ENCODE measurements at places on chromosomes 3 and 15.
A peak's percentile ranks its signal among the peaks of the same experiment; 100 is the strongest.

DNA sequence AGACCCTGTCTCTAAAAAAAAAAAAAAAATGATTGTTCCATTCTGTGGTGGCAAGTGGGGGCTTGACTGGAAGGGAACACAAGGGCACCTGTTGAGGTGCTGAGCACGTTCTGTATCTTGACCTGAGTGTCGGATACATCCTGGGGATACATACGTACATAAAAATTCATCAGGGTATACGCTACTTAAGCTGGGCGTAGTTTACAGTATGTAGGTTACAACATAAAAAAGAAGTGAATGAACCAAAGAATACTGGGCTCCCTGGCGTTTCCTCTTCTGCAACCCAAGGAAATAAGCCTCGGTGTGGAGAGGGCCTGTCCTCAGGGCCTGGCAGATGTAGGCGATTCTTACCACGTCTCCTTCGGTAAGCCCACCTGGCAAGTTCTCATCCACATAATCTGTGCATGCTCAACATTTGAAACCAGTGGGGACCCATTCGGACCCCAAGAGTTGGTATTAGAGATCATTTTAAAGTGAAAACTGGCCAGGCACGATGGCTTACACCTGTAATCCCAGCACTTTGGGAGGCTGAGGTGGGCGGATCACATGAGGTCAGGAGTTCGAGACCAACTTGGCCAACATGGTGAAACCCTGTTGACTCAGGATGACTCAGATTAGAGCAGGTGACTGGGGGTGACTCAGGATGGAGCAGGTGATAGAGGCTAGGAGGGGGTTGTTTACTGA lies 5.1 kb upstream of the MUC20 start:
- DNase-seq, result no peak

GRCh38 chr3:104687362-104687761 lies 679.3 kb upstream of the ALCAM start:
- DNase-seq, result no peak

DNA sequence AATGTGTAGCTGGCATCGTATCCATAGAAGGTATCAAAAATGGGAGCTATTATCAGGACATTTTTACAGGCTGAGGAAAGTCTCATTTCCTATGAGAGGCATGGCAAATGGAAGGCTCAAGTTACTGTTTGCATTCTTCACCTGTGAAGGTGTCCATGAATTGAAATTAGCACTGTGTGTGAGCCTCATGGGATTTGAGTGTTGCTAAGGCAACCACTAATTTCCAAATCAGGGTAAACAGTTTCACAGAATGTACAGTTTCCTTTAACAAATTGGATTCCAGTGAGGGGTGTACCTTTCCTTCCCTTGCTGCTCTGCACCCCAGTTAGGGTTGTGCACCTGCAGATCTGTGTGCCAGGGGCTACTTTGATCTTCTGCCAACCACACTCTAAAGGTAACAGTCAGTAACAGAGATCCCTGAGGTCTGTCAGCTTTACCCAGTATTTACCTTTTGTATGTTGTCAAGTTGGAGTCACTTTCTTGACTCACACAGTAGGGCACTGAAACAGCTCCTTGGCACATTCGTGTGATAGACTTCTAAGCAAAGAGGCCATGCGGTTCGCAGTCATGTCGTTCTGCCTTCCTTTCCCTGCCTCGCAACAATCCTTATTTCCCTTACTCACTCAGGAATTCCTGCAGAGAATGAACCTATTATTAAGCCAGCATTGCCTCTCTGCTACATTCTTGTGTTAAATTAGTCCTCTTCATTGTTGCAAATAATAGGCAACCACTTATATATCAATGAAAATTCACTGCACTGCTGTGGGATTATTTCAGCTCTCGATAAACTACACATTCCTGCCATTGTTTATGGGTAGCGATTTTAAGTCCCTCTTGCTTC lies 129.8 kb upstream of the GBE1 start:
- no peak for DNase-seq

- DNase-seq, result no peak
Measured at GRCh38 chr3:150259526-150260397, 148.3 kb upstream of the TSC22D2 start.

DNA sequence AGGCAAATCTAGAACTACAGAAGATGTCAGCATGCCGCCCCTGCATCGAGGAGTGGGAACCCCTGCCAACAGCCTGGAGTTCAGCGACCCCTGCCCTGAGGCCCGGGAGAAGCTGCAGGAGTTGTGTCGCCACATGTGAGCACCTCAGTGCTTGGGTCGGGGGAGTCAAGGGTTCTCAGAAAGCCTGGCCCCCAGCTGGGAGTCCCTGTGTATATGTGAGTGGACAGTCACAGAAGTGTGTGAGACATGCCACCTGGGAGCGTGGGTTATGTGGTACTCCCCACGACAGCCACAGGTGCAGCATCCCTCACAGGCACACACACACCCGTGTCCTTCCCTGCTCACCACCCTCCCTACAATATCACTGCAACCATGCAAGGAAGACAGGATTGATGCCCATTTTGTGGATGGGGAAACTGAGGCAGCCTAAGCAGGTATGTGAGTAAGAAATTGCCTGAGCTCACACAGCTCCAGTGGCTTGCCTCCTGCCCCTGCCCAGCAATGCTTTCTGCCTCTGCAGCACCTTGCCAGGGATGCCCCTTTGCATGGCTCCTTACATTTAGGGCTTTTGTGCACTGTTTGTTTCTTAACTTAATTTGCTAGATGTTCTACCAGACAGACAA lies 28.3 kb downstream of the C3orf20 start:
- DNase-seq, result no peak

GRCh38 chr15:69161079-69161877 lies 843 bp downstream of the GLCE start:
- DNase-seq, result peak; percentile 45

- DNase-seq, result peak; percentile 27
Measured at GRCh38 chr3:52216585-52217408, 8.6 kb downstream of the TLR9 start.

DNA sequence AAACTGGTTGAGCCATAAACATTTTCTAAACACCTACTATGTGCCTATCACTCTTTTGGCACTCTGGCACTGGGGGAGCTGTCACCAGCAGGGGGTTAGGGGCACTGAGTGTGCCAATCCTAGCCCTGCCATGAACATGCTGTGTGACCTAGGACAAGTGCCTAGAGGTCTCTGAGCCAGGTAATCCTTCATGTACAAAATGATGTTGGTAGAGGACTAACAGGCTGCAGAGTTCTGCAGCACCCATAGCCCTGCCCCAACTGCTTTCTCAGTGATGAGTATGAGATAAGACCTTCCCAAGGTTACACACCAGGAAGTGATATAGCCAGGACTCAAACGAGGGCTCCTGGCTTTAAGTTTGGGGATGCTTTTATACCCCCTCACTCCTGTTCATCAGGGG lies 84.9 kb upstream of the SEC13 start:
- no peak for DNase-seq

DNA sequence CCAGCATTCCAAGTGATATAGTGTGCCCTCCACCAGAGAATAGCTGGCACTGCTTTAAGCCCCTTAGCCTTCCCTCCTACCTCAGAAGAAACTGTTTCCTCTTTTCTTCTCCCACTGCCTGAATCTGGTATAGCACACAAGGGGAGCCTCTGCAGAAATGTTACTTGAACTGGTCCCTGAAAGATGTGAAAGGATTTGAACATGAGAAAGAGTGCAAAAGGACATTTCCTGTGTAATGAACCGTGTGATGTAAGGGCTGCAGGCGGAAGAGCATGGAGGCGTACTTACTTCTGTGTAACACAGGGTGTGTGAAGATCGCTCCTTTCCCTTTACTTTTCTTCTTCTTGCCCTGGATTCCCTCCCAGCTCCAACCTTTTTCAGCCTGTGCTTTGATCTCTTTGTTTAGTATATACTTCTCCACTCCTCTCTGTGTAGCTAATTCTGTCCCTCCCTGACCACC lies 8.4 kb downstream of the TMOD3 start:
- no peak for DNase-seq

- DNase-seq, result peak; percentile 94
Measured at GRCh38 chr3:184176377-184177330, 2.0 kb downstream of the AP2M1 start.

DNA sequence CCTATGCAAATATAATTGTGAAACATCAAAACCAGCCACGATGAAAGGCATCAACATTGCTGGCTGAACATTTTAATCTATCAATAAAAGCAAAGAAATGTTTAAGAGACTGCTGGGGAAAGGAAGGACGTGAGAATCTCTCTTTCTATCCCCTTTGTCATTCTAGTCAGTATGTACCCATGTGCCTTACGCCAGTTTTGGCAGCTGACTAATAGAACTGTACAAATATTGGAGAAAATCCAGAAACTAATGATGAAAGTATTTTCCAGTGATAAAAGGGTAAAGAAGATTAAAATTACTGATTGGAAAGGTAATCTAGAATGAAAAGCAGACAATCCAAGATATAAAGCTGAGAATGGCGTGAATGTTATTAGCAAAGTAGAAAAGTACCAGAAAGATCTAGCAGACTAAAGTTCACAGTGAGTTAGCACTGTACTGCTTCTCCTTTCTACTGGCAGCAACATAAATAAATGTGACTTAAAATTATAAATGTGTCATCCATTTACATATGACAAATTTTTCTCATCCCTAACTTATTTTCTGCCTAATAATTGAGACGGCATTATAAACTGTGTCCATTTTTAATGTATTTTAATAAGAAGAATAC lies 401.9 kb upstream of the CNTN4 start:
- DNase-seq, result no peak

GRCh38 chr15:71143373-71144310 lies 28.4 kb downstream of the THSD4 start:
- no peak for DNase-seq

- no peak for DNase-seq
Measured at GRCh38 chr15:31385736-31386135, 59.1 kb downstream of the KLF13 start.

Data from H9 (cell line).